Stimulated activated CD4-positive, alpha-beta T cell treated with anti-CD3 and anti-CD28 coated beads, TNF-alpha, amount 100 ng/mL, for 4 hours (primary cell): ENCODE measurements at places on chromosomes 5 and 9.

- DNase-seq = no peak
These were observed 327.1 kb downstream of the MTRR start for GRCh38 chr5:8196061-8196460.

DNA sequence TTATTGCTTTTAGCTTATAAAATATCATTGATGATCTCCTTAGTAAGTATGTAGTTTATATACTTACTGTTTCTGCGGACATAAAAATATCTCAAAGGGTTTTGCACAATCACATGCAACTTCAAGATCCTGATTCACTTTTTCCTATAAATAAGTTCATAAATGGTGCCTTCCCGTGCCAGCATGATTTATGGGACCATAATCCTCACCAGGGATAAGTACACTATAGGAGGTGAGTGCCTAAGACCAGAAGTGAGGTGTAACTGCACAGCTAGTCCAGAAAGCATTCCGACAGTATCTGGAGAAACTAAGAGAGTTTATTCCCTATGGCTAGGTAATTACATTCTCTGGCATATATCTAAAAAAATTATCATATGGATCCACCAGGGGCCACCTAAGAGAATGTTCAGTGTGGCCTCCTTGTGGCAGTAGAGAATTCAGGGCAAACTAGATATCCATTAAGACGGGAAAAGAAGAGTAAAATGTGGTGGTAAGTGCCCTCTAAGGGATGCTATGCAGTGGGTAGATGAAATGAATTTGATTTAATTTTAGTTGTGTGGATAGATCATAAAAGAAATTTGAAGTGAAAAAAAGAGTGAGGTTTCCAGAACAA, 402.5 kb upstream of the SLC24A2 start:
- no peak for DNase-seq

- DNase-seq = no peak
These were observed 153.8 kb upstream of the CYLC2 start for GRCh38 chr9:102841376-102841775.

GRCh38 chr5:60340965-60341471, 358.9 kb downstream of the DEPDC1B start:
- no peak for DNase-seq

DNA sequence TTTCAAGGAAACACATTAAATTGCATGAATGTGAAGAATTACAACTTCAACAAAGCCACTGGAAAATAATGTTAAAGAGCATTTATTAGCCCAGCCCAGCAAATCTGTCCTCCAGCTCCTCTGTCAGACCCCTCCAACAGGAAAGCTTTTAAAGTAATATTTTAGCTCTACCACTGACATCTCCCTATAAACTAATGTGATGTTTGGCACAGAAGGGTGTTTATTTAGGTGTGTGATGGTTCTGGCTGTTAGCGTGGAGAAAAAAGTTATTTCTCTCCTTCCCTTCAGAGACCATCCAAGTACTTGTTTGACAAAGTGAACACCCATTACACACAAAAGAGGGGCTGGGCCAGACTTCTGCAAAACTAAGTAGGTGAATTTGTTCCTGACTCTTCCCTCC, 111.9 kb upstream of the TARS1 start:
- DNase-seq = no peak

- DNase-seq = no peak
These were observed 124.6 kb downstream of the TARS1 start for GRCh38 chr5:33565324-33565723.

- no peak for DNase-seq
These were observed 10.9 kb upstream of the MAST4 start for GRCh38 chr5:66585291-66585690.

- no peak for DNase-seq
These were observed 129.1 kb upstream of the FBN2 start for GRCh38 chr5:128667152-128667551.

DNA sequence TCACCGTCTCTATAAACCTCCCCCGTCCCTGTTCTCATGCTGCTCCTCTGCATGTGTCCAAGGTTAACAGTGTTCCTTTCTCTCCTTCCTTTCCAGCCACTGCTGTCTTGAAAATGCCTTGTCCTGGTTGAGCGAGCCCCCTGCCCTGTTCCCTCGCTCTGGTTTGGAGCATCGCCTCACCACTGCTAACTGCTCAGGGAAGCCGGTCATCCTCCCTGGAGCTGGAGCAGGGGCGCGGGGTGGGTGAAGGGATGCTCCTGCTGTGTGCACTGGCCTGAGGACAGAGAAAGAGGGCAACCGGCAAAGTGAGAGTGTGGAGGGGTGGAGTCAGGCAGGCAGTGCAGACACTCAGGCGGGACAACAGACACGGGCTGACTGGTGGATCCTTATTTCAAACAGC, 19.4 kb downstream of the UBE2QL1 start:
- no peak for DNase-seq

DNA sequence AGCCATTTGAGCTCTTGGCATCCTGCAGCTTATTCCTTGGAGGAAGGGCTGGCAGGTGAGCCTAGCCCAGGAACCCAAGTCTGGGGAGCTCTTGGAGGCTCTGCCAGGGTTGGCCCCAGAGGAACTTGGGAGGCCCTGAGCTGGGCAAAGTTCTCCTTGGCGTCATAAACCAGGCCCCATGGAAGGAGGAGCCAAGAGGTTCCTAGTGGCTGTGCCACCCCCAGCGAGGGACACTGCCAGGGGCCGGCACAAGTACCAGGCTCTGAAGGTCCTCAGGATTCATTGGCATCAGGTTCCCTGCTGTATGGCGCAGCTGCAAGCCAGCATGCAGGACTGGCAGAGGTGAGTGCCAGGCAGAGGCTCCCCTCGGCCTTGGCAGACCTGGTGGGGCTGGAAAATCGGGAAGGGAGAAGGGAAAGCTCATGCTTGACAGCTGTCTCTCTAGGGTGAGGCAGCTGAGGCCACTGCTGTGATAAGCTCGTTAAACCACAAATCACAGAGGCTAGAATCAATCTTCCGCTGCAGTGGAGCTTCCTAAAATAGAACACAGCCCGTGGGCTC, 54.6 kb upstream of the SYNPO start:
- DNase-seq = no peak
